ENCODE measurements at places on chromosomes 2 and 18.

GRCh38 chr2:128637481-128638155, 318.9 kb upstream of the HS6ST1 start:
- no peaks in the 10 kb centered on the region for H3K27me3 ChIP-seq
- DNase-seq: no peak
- H3K36me3 ChIP-seq: no peaks in the 10 kb centered on the region
- no peaks in the 10 kb centered on the region for H3K4me1 ChIP-seq

DNA sequence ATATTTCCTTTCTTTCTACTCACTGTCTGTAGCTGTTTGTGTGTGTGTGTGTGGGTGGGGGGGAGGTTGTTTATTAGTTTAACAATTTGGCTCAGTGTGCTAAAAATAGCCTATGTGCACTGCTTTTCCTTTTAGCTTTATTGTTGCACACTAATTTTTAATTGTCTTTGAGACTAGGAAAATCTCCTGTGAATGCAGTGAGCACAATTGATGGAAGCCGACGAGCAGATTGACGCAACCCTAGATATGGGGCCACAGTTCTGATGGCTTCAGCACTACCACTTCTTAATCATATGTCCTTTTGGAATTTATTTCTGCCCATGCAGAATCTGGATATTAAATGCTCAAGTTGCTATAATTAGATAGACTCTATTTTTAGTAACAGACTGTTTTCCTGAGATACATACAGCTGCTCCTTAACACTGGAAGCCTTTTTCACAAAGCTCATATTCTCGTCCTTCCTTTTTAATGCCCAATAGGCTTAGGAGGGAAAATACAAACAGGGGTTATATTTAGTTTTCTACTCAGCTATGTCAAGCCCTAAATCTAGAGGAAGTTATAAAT, 109.1 kb downstream of the IRS1 start:
- peaks cover 16% of the 10 kb centered on the region for H3K4me1 ChIP-seq
- no peak overlapping the region for H3K4me3 ChIP-seq
- no peak for DNase-seq
- H3K27ac ChIP-seq: peak overlapping the region; percentile 34
- no peaks in the 10 kb centered on the region for H3K36me3 ChIP-seq

DNA sequence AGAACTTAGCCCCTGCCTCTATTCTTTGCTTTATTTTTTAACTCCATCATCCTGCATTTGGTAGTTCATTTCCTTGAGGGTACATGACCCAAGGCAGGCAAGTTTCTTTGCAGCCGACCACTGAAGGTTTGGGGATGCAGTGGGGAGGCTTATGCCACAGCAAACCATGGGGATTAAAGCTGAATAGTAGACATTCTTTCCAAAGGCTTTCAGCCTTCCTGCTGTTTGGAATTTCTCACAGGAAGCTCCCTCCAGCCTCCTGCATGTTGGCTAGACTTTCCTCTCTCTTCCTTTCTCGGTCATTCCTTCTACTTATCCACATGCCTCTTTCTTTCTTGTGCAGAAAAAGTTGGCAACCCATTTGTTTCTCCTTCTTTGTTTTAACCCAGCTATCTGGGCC, 77.3 kb downstream of the SOCS6 start:
- H3K36me3 ChIP-seq: no peaks in the 10 kb centered on the region
- DNase-seq: no peak
- no peak overlapping the region for H3K4me3 ChIP-seq
- H3K4me1 ChIP-seq: peaks cover 20% of the 10 kb centered on the region

DNA sequence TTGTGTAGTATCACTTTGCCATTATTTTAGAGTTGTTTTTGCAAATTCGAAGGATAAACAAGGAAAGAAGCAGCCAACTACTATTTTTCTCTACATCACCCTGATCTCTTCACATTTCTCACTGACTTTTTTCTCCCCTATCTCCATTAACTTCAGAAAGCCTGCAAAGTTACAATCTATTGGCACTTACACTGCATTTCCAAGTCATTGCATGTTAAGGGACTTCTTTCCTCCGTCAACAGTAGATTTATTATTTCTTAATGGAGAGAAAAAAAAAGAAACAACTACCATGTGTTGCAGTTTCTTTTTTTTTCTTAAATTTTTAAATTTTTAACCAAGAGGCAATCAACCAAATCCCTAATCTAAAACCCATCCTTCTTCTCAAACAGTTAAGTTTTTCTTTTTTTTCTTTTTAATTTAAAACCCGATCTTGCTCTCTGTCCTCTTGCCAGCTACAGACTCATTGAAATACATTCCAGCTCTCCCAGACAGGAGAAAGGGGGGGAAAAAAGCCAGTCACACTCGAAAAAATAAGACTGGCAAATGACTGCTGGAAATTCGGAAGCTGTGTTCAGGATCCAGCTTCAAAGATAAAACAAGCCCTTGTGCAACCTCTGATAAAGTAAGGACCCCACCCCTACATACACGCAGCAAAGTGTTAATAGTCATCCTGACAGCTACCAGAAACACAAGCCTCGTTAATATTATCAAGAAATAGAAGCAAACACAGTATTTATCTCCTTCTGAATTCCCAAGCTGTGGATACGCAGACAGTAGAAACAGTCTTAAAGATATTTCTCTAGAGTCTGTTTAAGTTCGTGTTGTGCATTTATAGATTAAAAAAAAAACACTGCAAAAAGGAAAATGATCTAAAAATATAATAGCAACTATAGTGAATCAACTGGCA, 1.3 kb downstream of the LRRTM4 start:
- no peaks in the 10 kb centered on the region for H3K36me3 ChIP-seq
- no peak overlapping the region for H3K27ac ChIP-seq
- no peaks in the 10 kb centered on the region for H3K4me1 ChIP-seq
- peaks cover 8% of the 10 kb centered on the region for H3K27me3 ChIP-seq

GRCh38 chr18:75507636-75508035, 80.1 kb upstream of the SMIM21 start:
- H3K4me3 ChIP-seq: no peak overlapping the region
- H3K27me3 ChIP-seq: no peaks in the 10 kb centered on the region
- no peak overlapping the region for H3K27ac ChIP-seq
- no peaks in the 10 kb centered on the region for H3K36me3 ChIP-seq

DNA sequence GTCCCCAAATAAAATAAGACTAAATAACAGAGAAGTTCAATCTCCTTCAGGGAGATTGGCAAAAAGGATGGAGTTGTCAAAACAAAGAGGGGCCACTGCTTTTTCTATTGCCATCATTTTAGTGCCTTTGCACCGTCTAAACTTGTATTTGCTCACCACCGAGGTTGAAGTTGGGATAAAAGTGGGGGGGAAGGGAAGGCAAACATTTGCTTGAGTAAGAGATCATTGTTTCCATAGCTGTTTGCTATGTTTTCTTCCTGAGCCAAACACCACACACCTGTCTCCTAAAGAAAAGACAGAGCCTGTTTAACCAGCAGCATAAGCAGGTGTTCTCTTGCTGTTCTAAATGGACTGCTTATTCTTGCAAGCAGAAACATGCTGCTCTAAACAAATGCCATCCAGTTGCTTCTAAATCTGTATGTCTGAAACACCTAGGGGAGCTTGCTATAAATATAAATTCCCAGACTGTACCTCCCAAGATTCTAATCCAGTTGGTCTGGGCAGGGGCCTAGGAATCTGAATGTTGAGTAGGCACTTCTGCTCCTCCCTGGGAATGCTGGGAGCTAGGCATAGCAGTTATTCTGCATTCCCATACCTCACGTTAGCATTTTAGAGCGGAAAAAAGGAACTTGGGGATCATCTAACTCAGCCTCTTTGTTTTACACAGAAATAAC, 179.4 kb upstream of the ARL4C start:
- H3K27me3 ChIP-seq: no peaks in the 10 kb centered on the region
- H3K4me1 ChIP-seq: peaks cover 61% of the 10 kb centered on the region
- H3K4me3 ChIP-seq: no peak overlapping the region
- DNase-seq: no peak
- H3K36me3 ChIP-seq: no peaks in the 10 kb centered on the region
- H3K27ac ChIP-seq: no peak overlapping the region

DNA sequence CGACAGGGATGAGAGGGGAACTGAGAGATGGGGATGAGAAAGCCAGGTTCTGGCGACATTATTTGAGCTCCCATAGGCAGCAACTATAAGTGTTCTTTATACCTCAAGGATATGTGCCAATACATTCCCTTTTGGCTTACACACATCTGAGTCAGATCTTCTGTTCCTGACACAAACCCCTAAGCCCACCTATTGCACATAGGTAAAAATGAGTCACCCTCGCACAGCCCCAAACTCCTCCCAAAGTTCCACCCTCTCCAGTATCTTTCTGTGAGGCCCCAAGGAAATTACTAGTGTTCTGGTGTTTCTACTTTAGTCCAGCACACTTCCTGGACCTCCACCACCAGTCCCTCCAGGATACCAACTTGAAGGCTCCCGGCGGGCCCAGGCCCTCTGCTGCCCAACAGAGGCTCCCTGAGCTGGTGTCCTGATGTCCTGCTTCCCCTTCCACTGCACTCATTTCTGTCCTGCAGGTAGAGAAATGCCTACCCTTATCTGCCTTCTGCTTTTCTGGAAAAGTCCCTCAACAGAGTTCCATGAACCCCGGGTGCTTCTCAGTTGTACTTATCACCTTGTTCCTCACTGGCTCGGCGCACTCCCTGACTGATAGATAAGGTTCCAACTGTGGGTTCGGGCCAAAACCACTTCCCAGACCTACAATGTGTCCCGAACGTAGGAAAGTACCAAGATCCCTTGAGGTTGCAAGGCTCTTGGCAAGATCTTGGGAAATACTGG, 125.5 kb downstream of the EN1 start:
- H3K27ac ChIP-seq: peak overlapping the region; percentile 87
- no peaks in the 10 kb centered on the region for H3K27me3 ChIP-seq
- peaks cover 34% of the 10 kb centered on the region for H3K4me1 ChIP-seq
- no peak overlapping the region for H3K4me3 ChIP-seq

DNA sequence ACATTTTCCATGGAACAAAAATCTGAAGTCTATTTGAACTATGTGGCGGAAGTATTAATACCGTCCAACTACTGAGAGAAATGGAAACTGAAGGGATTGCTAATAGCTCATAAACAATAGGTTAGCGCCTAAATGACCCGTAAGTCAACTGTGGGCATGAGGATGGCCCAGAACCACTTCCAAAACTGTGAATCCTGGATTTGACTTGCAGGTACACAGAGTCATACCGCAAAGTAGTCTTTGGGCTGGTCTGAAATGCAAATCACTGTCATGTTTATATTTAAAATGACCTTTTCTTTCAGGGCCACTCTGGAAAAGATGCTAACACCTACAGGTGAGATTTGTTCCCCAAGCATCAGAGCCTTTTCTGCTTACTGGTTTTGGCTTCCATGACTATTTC, 50.6 kb downstream of the STAT4 start:
- no peaks in the 10 kb centered on the region for H3K36me3 ChIP-seq
- no peak for DNase-seq
- H3K4me3 ChIP-seq: no peak overlapping the region

DNA sequence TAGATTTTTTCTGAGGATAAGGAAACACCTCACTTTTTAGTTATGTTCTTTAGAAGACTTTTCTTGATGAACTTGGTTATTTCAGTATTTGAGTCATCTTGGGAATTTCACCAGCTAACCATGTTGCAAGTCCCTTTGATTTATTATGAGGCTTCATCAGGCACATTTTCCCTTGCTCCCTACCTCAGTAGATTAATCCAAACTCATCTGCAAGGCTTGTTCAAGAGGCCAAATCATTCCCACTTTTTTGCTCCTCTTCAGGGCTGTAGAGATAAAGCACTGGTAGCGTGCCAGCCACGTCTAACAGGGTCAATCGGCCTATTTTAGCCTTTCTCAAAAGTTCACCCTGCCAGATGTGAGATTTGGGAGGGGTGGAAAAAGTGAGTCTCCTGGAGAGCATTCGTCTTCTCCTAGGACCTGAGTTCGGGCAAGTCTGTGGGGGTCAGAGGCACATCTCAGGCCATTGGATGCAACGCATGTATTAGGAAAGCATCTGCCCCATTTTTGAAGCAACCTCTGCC, 120.3 kb downstream of the RDH14 start:
- H3K36me3 ChIP-seq: no peaks in the 10 kb centered on the region
- no peak overlapping the region for H3K27ac ChIP-seq

- no peaks in the 10 kb centered on the region for H3K4me1 ChIP-seq
- no peaks in the 10 kb centered on the region for H3K36me3 ChIP-seq
- DNase-seq: no peak
- peaks cover 7% of the 10 kb centered on the region for H3K27me3 ChIP-seq
These were observed 5.9 kb downstream of the NR4A2 start for GRCh38 chr2:156326526-156327095.

DNA sequence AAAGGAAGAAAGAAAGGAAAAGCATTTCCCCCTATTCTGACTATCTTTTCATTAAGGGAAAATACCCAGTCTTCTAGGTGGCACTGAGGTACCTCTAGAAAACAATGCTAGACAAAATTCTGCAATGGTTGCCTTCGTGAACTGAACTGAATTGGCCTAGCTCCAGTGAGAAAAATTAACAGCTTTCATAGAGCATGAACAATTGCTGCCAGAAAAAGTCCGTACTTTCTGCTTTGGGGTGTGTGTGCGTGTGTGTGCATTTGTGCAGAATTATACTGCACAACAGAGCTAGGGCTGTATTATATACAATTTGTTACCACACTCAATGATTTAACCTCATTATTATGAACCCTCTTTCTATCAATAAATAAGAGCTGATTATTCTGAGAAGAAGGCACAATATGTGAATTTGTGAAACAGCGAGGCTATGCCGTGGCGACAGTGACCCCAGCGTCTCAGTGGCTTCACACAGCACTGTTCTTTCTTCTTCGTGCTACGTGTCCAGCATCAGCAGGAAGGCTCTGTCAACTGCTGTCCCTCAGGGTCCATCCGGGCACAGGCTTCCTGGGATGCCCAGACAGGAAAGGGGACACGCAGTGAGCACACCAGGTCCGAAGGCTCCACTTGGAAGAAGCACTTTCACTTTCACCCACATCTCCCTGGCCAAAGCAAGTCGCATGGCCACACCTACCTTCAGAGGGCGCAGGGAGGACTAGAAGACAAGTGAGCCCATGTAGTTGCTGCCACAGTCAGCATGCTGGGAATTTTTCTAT, 47.5 kb downstream of the PTGR3 start:
- peaks cover 9% of the 10 kb centered on the region for H3K27me3 ChIP-seq
- no peak for DNase-seq
- no peak overlapping the region for H3K27ac ChIP-seq
- H3K4me1 ChIP-seq: no peaks in the 10 kb centered on the region
- H3K4me3 ChIP-seq: no peak overlapping the region
- H3K36me3 ChIP-seq: no peaks in the 10 kb centered on the region

- no peaks in the 10 kb centered on the region for H3K4me1 ChIP-seq
- no peak for DNase-seq
- no peaks in the 10 kb centered on the region for H3K36me3 ChIP-seq
- H3K27me3 ChIP-seq: no peaks in the 10 kb centered on the region
- no peak overlapping the region for H3K27ac ChIP-seq
These were observed 80.8 kb upstream of the LCLAT1 start for GRCh38 chr2:30366199-30366691.

- H3K27me3 ChIP-seq: no peaks in the 10 kb centered on the region
- peak overlapping the region; percentile 81 for H3K4me3 ChIP-seq
- DNase-seq: peak; percentile 47
- peak overlapping the region; percentile 53 for H3K27ac ChIP-seq
- H3K4me1 ChIP-seq: no peaks in the 10 kb centered on the region
These were observed 693 bp downstream of the UBE2F start for GRCh38 chr2:237967463-237967951.

- H3K4me3 ChIP-seq: no peak overlapping the region
- no peak for DNase-seq
- no peaks in the 10 kb centered on the region for H3K36me3 ChIP-seq
- H3K4me1 ChIP-seq: no peaks in the 10 kb centered on the region
These were observed 502.2 kb downstream of the NR4A2 start for GRCh38 chr2:155830351-155830750.

Measured in RWPE2 (cell line).